ENCODE measurements at places on chromosomes 4 and X.

DNA sequence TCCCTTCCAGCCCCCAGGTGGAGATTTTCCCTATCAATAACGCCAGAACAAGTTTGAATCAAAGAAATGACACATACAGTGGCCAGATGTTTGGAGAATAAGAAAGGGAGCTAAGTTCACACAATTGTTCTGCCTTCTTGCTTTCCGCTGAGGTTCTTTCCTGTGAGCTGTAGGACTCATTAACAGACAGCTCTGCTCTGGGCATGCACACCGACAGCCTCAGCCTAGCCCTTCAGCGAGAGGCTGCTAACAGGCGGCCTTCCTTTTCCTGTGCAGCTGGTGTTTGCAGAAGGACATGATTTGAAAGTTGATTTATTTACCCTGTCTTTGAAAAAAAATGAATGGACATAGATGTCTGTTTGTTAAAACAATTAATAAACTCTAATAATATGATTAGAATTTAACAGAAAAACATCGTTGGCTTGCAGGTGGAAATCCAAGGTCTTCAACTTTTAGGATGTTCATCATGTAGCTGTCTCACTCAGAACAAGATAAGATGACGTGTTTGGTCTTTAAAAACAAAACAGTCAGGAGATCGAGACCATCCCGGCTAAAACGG lies 183.3 kb downstream of the KDR start:
- no peak for DNase-seq

DNA sequence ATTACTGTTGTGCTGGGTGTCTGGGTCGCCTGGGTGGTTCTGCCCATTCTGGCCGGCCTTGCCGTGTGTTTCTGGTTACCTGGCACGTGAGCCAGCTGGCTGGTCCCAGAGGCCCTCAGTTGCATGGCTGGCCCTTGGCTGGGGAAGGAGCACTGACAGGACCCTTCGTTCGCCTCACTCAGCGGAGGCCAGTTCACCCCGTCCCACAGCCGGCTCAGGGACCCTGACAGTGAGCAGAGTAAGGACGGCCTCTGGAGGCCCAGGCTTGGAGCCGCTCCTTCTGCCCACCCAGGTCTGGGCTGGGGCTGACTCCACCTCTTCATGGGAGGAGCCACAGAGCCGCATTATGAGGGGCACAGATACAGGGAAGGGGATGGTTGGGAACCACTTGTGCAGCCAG lies 20.3 kb upstream of the HGFAC start:
- no peak for DNase-seq

DNA sequence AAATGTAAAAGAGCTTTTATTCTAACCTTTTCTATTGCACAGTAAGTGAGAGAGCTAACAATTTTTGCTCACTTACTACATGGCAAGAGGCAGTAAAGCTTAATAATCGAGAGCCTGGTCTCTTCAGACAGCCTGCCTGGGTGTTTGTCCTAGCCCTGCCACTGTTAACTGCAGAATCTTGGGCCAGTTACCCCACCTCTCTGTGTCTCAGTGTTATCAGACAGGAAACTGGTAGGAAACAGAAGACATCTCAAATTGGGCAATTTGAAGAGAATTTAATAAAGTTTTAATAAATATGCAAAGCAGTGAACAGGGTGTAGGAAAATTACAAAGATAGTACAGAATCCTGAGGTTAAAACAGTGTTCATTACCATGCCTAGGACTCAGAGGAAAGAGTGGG lies 13.4 kb downstream of the STAP1 start:
- DNase-seq, result no peak

DNA sequence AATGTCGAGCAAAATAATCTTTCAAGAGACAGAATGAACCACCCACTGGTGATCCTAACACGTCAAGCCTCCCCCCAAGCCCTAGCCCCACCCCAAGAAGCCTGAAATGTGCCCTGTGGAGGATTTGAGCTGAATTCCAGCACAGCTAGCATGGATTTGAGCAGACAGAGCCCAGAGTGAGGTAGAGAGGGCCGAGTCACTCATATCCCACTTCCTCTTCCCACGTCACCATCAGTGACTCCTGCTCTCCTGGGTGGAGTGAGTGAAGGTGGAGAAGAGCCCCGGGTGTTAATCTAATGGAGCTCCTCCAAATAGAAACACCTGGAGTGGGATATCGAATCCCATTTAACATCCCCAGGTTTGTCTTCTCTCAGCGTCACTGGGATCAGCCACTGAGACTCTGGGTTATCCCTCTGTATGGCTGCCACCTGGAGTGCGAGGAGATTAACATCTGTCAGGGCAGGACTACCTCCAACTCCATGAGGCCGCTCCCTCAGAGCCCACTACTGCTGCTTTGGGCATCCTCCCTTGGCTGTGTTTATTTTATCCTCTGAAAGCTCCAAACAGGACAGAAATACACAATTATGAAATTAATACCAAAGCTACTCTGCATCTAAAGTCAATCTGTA lies 136.6 kb downstream of the NWD2 start:
- no peak for DNase-seq

DNA sequence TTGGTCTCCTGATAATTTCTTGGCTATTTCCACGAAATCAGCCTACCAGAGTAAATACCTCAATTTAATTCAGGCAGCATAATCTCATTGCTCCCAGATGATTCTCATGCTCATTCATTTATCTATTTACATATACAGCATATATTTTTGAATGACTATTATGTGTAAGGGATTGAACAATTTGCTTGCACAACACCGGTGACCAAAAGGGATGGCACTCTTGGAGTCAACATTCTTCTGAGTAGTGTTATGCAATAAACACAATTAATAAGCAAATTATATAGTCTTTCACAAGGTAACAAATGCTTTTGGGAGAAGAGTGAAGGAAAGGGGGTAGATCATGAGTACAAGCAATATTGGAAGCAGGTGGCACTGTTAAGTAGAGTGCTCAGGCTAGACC lies 1015.3 kb downstream of the ARAP2 start:
- no peak for DNase-seq

GRCh38 chrX:64151911-64152310 lies 53.6 kb downstream of the AMER1 start:
- DNase-seq, result no peak

DNA sequence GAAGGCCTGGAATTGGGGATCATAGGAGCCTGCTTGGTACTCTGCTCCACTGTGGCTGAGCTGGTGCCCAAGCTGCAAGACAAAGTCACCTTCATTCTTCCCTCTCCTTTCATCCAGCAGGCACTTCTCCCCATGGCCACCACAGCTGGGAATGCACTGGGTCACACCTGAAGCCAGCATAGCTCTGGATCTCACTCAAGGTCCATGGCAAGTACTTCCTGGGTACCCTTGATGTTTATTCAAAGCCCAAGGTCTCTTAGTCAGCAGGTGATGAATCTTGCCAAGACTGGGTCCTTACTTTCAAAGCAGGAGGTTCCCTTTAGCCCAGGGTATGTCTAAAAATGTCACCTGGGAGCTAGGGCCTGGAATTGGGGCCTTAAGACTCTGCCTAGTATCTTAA lies 4.9 kb upstream of the SLC4A4 start:
- no peak for DNase-seq

GRCh38 chrX:47217121-47217851 lies 1.2 kb upstream of the CDK16 start:
- no peak for DNase-seq

GRCh38 chrX:37755025-37755424 lies 24.8 kb upstream of the CYBB start:
- DNase-seq, result no peak

- no peak for DNase-seq
Observed at GRCh38 chrX:44332437-44332836, 11.0 kb downstream of the EFHC2 start.

GRCh38 chrX:29281078-29281742 lies 694.0 kb downstream of the IL1RAPL1 start:
- DNase-seq, result no peak

- no peak for DNase-seq
Observed at GRCh38 chr4:185469580-185470154, 1.9 kb downstream of the CCDC110 start.

DNA sequence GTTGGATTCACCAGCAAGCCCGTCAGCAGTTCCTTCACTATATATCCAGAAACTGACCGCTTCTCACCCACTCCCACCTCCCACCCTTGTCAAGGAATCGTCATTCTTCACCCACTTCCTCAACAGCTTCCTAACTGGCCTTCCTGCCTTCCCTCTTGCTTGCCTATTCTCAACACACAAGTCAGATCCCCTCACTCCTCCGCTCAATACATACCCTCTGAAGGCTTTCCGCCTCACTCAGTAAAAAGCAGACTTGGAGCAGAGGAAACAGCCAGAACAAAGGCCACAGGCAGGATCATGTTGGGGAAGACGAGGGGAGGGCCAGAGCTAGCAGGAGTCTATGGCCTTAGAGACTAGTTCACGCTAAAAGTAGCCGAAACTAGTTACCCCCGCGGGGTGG lies 23.7 kb downstream of the RWDD4 start:
- DNase-seq, result no peak

Measured in stimulated activated CD8-positive, alpha-beta memory T cell treated with anti-CD3 and anti-CD28 coated beads, Interleukin-2, amount 100 ng/mL, for 1 hour (primary cell).